Stimulated activated CD4-positive, alpha-beta T cell treated with anti-CD3 and anti-CD28 coated beads, Interleukin-12 subunit alpha, Interleukin-12 subunit beta, amount 100 ng/mL, for 4 hours (primary cell): ENCODE measurements at places on chromosomes 5 and 9.

GRCh38 chr5:111172504-111172903 lies 51.7 kb upstream of the CAMK4 start:
- no peak for DNase-seq

GRCh38 chr5:173928871-173929574 lies 40.9 kb downstream of the CPEB4 start:
- DNase-seq: no peak

DNA sequence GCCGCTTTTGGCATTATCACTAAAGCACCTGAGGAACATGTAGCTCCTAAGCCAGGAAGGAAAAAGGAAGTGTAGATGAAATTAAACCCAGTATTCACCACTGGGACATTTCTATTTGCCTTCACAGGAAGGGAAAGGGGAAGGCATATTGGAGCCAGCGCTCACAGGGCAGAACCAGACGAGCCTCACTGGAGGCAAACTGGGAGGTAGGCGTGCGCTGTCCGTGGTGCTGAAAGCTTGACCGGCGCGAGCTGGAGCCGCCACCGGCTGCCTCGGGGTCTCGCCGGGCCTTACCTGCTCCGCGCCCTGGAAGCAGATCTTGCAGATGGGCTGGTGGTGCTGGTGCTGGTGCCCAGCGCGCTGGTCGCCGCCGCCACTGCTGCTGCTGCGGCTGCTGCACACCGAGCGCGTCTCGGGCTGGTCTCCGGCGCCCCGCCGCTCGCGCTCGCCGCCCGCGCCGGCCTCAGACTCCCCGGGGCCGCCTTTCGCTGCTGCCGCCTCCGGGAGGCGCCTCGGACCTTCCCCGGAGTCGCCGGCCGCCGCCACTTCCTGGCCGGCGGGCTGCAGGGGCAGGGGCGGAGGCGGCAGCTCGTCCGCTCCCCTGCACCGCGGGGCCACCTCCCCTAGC lies 732 bp downstream of the MARCHF11 start:
- peak; percentile 28 for DNase-seq

- DNase-seq: no peak
Measured at GRCh38 chr9:129309041-129309430, 131.0 kb upstream of the IER5L start.

- DNase-seq: no peak
Measured at GRCh38 chr9:85528142-85528541, 213.6 kb downstream of the AGTPBP1 start.

DNA sequence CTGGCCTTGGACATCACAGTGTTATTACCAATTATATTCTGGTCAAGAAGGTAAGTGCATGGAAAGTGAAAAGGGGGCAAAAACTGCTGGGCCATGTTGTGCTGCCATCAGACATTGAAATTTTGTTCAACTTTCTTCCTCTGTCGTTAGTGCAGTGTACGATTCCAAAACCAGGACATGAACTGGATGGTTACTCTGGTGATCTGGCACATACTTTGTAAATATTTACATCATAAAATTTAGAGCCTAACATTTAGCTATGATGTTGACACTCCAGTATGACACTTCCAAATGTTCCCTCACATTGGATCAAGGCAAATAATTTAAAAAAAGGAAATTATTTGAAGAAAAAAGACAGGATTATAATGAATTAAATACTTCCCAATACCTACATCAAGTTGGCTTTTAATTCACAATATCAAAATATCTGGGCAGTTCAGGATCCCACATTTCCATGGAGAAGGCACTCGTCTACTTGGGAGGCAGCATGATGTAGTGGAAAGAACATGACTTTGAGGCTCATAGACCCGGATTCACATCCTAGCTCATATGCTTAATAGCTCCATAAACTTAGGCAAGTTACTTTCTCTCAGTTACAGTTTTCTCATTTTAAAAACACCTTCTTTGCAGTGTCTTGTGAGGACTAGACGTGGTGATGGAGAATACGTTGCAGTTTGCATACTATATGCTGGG lies 342.5 kb upstream of the MPDZ start:
- DNase-seq: no peak

GRCh38 chr9:71783120-71783523 lies 14.8 kb upstream of the CEMIP2 start:
- peak; percentile 73 for DNase-seq

DNA sequence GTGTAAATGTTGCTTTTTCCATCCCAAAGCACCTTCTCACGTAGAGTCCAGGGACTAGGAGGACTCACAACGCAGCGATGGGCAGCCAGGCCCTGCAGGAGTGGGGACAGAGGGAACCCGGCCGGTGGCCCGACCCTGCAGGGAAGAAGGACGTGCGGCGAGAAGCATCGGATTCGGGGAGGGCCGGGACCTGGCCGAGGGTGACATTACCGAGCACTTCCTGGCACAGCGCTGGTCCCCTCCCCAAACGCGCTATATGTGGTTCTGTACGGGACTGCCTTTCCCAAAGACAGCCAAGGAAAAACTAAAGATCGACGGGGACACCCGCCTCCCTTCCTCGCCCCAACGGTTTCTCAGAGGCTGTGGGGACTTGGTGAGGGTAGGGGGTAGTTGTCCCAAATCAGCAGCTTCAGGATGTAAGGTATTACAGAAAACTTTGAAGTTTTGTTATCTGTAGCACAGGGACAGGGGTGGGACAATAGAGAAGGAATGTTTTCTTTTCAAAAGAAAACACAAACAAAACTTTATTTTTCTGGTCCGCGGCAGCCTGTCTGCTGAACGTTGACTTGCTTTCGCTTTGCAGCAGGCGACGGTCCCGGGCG lies 887 bp upstream of the MAP3K1 start:
- DNase-seq: no peak

- no peak for DNase-seq
Measured at GRCh38 chr5:116498503-116499048, 76.0 kb downstream of the SEMA6A start.

DNA sequence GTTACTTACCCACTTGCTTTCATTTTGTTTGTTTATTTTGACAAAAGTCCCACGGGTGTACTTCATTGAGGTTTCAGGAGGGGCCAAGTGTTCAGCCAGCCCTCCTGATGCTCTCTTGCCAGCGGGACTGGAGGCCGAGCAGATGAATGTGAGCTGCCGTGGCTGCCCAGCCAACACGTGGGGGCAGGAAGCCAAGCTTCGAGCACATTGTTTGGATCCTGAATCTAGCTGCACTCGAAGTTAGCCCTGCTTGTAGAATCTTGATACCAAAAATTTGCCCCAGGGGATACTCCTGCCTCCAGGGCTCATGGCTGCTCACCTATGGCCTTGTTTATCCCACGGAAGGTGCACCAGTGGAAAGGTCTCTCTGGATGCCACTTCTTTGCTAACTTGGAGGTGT lies 49.3 kb downstream of the RASGEF1C start:
- DNase-seq: no peak

- DNase-seq: no peak
Measured at GRCh38 chr5:4572311-4573100, 567.6 kb upstream of the ADAMTS16 start.

DNA sequence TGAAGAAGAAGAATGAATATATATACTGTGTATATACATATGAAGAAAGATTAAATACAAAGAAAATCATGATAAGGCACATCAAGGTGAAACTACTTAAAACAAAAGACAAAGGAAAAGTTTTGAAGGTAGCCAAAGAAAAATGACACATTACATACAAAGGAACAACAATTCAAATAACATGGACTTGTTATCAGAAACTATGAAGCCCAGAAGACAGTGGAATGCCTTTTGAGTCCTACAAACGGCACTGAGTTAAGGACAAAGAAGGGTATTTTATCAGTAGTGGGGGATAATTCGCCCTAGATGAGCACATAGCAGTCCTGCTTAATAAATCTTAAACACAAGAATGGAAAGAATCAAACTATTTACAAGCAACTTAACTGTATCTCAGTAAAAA lies 77.8 kb downstream of the CAAP1 start:
- no peak for DNase-seq

GRCh38 chr5:176888865-176889165 lies 10.3 kb downstream of the HK3 start:
- DNase-seq: no peak

GRCh38 chr5:88557881-88558280 lies 289.2 kb upstream of the TMEM161B start:
- DNase-seq: no peak

DNA sequence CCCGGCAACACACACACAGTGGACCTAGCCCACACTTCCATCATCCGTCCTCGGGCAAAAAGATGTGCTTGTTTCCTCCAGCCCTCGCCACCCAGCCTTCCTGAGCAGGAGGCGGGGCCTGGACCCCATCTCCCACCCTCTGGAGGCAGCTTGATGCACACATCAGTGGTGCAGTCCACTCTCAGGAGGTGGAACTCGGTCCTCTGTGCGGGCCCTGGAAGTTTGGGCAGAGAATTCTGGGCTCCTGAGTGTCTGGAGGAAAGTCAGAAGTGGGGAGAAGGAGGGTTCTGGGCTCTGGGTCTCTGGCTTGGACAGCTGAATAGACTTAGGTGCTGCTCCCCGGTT lies 54.0 kb upstream of the NEURL1B start:
- no peak for DNase-seq

- no peak for DNase-seq
Measured at GRCh38 chr9:135093911-135094584, 6.6 kb downstream of the OLFM1 start.

- DNase-seq: no peak
Measured at GRCh38 chr5:102815084-102815483, 60.0 kb downstream of the PAM start.

DNA sequence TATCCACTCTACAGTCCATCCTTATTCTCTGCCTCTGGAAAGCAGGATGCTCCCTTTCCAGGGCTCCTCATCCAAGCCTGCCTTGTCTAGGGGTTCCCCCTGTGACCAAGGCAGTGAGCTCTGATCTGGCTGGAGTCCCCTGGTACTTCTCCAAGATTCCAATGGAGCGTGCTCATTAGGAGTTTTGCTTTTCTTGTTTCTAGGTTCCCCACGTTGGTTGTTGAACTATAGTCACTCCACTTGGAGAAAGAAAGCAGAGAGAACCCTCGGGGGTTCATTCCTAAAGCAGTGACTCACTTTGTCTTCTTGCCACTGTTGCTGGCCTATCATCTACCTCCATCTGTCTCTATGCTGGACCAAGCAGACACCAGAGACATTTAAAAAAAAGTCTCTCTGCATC lies 192.6 kb downstream of the TLE4 start:
- no peak for DNase-seq

GRCh38 chr5:154198611-154199230 lies 8.2 kb downstream of the GALNT10 start:
- DNase-seq: no peak

GRCh38 chr9:4844056-4844838 lies 51.5 kb downstream of the RCL1 start:
- no peak for DNase-seq

- no peak for DNase-seq
Measured at GRCh38 chr9:79430619-79431018, 141.1 kb upstream of the TLE4 start.

DNA sequence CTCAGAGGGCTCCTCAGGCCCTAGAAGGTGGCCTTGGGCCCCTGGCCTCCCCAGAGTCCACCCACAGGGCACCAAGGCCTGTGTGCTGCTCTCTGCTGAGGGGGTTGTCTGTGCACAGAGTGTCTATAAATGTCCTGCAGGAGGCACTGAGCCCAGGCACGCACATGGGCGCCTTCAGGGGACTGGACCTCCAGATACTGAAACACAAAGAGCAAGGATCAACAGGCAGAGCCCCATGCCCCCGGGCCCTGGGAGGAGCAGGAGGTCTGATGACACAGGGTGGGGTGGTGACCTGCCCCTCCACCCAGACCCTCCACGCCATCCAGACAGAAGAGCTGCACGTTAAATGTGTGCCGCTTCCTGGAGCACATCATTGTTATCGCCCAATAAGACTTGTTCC lies 64.6 kb upstream of the SIMC1 start:
- no peak for DNase-seq

GRCh38 chr5:102582696-102583095 lies 83.9 kb upstream of the SLCO6A1 start:
- no peak for DNase-seq

DNA sequence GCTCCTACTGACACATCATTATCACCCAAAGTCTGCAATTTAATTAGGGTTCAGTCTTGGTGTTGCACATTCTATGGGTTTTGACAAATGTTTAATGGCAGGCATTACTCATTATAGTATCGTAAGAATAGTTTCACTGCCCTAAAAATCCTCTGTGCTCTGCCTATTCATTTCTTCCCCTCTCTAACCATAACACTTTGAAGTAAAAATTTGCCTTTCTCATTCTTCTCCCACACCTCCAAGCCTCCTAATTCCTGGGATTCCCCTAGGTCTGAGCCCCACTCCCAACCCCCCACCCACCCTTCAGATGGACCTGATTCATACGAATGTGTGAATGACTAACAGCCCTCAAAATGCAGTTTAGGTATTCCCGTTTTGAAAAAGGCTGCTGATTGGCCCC lies 18.4 kb downstream of the ENC1 start:
- DNase-seq: no peak
